GM18507 (cell line): ENCODE measurements at places on chromosomes 7 and 10.

DNA sequence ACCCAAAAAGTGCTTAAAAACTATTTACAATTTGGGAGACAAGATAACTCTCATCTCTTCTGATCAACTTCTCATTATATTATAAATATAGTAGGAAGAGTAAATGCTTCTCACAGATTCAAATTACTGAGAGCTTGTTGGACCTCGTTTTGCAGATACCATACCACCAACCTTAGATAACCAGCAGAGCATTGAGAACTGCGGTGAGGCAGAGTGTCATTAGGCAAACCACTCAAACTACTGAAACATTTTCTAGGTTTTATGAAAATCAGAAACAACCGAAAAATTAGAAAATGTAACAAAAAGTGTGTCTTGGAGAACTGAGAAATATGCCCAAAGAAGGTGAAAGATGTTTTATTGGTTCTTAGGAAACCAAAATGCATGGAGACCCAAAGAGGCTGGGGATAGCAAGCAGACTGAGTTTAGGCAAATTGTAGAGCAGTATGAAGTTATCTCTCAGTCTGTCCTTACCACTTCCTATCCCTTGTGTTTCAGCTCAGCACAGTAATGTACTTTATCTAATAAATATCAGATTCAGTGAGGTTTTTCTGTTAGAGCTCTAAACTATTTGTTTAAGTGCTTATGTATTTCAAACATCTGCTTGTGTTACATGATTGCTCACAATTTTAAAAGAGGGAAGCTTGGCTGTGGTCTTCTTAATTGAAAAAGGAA lies 77.9 kb downstream of the HECTD2 start:
- no peak for DNase-seq

GRCh38 chr10:117449636-117450035 lies 74.4 kb upstream of the PDZD8 start:
- no peak for DNase-seq

GRCh38 chr10:45555795-45556194 lies 116.8 kb downstream of the ZFAND4 start:
- DNase-seq = no peak

GRCh38 chr7:151721236-151721635 lies 155.7 kb downstream of the PRKAG2 start:
- no peak for DNase-seq

DNA sequence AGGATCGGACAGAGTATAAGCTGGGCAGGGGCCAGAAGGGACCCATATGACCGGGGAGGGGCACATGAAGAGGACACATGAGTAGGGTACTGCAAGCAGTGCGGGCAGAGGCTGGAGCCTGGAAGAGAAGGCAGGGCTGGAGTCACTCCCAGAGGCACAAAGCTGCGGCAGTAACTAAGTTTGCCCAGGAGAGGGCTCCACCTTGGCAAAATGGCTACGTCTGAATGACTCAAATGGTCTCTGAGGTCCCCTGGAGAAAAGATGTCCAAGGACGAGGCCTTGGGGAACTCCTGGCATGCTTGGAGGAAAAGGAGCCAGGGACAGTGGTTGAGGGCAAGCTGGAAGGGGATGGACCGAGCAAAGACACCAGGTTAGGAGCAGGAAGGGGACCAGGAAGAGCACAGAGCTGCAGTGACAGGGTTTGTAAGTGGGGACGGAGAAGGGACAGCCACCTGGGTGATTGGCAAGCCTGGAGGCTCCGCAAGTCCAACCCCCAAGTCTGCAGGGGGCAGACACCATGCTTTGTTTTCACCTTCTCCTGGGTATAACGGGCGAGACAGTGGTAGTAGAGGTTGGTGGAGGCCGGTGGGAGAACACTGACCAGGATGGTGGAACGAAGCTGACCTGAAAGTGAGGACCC lies 43.1 kb upstream of the LBX1 start:
- DNase-seq = peak; percentile 64
